ENCODE measurements at places on chromosomes 3 and 15.

- no peak for DNase-seq
These were observed 34.9 kb downstream of the PPP1R2 start for GRCh38 chr3:195508185-195508584.

DNA sequence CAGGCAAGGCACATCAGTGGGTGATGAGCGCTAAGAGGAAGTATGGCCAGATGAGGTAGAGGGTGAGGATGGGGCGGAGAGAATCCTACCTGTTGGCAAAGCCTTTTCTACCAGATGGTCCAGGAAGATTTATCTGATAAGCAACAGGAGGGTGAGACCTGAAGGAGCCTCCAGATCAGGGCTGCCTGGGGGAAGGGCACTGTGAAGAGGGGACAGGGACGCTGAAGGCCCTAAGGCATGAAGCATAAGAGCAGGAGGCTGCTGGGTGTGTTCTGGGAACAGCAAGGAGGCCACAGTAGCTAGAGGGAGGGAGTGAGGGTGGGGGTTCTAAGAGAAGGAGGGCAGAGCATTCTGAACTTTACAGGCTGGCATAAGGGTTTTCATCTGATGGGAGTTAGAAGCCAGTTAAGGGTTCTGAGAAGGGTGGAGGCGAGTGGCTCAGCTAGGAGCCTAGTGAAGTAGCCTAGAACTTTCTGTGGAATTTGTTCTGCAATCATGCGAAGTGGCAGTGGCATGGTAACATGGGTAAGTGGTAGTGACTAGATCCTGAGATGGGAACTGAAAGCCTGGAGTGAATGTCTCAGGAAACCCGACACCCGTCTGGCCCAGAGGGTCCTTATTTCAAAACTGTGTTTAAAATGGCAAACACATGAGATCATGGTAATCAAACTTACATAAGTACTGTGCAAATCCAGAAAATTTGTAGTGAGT, 29.9 kb downstream of the CGNL1 start:
- no peak for DNase-seq

DNA sequence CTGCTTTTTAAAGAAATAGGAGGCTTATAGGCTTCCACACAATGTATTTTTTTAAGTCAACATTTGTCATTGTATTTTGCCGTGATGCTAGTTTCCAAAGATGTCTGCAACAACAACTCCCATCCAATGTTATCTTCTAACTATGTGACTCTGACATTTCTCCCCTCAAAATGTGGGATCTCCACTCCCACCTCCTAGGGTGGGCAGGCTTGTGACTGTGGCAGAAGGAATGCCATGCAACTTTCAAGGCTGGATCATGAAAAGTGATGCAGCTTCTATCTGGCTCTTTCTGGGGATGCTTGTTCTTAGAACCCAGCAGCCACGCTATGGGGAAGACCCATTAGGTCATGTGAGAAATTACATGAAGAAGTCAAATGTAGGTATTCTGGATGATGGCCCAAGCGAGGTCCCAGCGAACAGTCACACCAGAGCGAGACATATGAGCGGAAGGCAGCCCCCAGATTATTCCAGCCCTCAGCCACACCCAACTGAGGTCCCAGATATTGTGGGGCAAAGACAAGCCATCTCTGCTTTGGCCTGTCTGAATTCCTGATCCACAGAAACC, 124.3 kb downstream of the BDH1 start:
- DNase-seq: no peak

- no peak for DNase-seq
These were observed 99.1 kb upstream of the STT3B start for GRCh38 chr3:31433679-31433992.

GRCh38 chr15:52078876-52079700, 33.5 kb downstream of the BCL2L10 start:
- DNase-seq: peak; percentile 83

- no peak for DNase-seq
These were observed 4.1 kb downstream of the CELF6 start for GRCh38 chr15:72315706-72316370.

- no peak for DNase-seq
These were observed 378.6 kb downstream of the MAGI1 start for GRCh38 chr3:65660000-65660598.

- DNase-seq: no peak
These were observed 520.4 kb upstream of the ALCAM start for GRCh38 chr3:104846270-104846669.

DNA sequence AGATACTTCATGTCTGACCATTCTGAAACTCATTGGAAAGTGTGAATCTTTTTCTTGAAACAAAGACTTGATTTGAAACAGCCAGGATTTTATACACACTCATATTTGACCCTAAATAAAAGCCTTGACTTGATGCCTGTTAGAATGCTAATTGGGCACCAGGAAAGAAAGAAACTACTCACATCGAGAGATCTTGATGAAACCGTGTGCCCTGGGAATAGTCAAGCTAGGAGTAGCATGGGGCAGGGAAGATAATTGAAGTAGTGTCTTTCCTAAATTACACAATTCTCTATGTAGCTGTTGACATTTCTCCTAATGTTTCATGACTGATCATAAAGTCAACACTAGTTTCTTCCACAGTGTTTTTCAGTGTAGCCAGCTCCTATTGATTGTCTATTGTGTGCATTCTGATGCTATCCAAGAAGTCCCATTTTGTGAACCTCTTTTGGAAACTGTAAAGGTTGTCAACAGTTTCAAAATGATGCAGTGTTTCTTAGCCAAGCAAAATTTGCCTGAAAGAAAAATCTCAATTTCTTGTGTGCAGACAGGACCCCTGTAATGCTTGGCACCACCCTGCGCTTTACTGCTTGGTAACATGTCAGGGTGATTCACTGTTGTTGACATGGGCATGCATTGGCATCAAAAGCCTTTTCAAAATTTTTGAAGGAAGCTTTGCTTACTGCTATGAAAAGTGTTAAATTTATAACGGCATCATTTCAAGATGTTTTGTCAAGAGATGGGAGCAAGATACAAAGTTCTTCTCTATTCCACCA, 52.5 kb upstream of the OTOL1 start:
- no peak for DNase-seq

GRCh38 chr15:75416584-75416983, 34.9 kb downstream of the SIN3A start:
- DNase-seq: no peak

- DNase-seq: no peak
These were observed 93.2 kb downstream of the CACNA2D3 start for GRCh38 chr3:54215521-54215920.

GRCh38 chr3:15427981-15428380, 583 bp downstream of the EAF1 start:
- no peak for DNase-seq

DNA sequence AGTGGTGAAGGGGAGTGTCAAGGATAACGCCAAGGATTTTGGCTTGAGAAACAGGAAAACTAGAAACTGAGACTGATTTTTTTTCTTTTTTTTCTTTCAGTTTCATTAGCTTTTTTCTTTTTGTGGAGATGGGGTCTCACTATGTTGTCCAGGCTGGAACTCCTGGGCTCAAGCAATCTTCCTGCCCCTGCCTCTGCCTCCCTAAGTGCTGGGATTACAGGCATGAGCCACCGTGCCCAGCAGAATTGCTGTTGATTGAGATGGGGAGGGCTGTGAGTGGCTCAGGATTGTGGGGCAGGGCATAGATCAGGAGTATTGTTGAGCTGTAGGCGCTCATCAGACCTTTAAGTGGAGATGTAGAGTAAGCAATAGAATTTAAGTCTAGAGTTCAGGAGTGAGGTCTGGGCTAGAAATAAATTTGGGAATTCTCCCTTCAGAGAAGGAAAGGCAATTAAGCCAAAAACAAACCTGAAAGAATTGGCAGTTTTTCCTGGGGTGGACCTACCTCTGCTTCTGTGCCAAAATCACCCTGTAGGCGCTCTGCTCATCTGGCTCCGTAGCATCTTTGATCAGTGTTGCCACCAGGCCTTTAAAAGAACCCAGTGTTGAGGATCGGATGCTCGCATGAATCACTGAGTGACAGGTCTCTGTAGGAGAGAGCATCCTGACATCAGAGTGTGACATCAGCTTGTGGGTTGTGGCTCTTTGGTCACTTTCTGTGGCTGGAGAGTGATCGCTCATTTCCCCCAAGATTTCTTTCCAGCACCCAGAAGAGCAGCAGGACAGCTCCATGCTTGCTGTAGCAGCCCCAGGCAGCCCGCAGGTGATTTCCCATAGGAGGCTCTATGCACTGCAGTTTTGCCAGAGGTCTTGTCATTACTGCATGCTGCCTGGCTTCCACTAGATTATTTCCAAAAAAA, 15.8 kb downstream of the ABHD17C start:
- no peak for DNase-seq

- DNase-seq: no peak
These were observed 15.9 kb downstream of the CDAN1 start for GRCh38 chr15:42721016-42721415.

DNA sequence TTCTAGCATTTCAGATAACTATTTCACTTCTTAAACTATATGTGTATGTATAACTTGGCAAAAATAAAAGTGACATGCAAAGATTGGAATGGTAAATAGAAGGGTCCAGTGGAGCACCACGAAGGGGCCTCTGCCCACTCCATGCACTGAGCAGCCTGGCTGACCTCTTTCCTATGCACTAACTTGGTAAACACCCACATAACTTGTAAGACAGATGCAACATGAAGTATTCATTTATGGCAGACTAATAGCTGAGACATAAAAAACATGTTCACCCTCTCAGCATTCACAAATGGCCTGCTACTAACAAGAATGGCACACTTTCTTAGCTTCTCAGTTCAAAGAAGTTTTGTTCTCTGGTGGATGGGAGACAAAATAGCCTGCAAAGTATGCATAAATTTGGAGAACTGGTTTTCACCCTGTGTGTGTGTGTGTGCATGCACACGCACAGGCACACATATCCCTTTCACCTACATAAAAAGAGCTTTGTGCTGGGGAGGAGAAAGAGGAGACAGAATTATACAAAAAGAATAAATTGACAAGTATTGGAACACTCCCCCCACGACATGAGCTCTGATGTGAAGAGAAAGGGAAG, 26.5 kb upstream of the RYK start:
- no peak for DNase-seq

DNA sequence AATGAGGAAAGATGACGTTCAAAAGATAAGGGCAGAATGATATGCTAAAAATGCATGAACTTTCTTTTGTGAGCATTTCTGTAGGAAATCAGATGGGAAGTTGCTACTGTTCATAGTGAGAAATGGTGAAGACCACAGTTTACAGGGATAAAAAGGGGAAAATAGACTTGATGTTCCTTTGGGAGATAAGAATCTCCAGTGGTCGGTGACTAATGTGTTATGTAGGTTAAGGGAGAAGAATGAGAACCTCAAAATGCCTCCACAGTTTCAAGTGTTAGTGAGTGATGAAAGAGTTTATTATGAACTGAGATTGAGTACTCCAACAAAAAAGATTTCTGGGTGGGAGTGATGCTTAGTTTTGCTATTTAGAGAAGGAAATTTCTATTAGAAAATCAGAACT, 247.2 kb downstream of the LSAMP start:
- no peak for DNase-seq

GRCh38 chr15:31447931-31448634, 121.4 kb downstream of the KLF13 start:
- DNase-seq: no peak

DNA sequence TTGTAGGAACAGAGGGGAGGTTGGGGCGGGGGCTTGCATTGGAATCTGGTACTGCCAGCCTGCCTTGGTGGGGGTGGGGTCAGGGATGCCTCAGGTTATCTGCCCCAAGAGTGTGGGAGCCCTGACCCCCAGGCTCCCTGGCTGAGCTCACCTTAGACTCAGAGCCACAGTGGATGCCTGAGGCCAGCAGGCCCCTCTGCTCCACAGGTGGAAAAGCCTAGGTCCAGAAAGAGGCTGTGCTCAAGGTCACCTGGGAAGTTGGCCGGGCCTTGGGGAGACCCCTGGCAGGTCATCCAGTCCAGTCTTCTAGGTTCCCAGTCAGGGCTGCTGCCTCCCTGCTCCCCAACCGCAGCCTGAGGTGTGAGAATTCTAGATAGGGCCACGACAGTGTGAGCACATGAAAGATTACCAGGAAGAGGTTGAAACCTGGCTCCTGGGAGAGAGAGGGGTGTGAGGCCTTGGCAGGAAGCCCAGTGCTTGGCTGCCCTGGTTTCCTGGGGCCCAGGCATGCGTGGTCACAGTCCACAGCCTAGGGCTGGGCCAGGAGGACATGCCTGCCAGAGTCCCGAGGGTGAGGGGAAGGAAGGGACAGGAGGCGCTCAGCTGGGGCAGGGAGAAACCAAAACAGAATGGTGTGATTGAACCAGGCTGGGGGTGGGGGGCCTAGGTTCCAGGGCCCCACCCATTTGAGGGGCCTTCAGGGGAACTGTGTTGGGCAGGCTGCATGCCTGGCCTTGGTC, 4.9 kb downstream of the HDAC11 start:
- DNase-seq: no peak

GRCh38 chr3:114557791-114558190, 264.0 kb downstream of the TIGIT start:
- no peak for DNase-seq

DNA sequence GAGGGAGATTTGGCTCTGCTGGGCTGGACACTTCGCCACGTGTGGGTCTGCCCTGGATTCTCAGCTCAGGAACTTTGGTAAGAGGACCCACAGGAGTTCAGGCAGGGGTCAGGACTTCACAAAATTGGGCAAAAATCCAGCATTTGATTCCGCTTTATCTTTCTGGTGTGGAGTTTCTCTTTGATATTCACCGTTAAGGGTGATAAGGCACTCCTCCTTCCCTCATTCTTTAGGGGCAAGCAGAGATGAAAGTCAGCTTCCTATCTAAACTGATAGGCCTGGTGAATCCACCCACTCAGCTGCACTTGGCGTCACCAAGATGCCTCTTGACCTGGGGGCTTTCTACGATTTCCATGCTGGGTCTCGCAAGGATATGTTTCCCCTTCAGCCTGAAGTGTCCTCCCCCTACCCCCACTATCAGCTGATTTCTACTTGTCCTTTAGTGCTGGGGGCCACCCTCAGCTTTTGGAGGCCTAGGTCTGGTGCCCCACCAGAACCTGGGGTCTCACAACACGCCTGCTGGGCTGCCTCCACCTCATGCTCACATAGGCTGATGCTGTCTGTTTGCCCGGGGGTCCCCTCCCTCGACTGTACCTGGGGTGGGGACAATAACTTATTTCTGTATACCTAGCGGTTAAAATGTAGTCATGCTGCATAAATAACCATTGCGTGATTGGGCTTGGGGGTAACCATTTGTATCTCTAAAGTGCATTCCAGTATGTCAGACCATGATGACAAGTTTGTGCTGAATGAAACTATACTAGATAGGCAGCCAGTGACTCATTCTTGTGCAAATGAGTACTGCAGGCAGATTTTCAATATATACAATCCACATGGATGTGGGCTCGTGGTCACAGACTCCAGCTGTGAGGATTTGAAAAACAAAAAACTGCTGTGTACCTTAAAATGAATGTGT, 248.3 kb downstream of the ADAMTS17 start:
- no peak for DNase-seq

GRCh38 chr15:45128971-45129639, 574 bp downstream of the DUOXA1 start:
- DNase-seq: no peak
